ENCODE measurements at places on chromosomes 11 and 22. TPM values are rescaled to one million over a fixed set of nuclear protein-coding genes. Genes with fewer than 3 reads are reported as not detected.
A peak's percentile ranks its signal among the peaks of the same experiment; 100 is the strongest.

The MAJIN gene
- not detected for total RNA-seq

The OR52N4 gene
- 0.45 TPM for total RNA-seq

GRCh38 chr11:30650266-30650665 is 64.1 kb upstream of the MPPED2 start:
- H3K4me3 ChIP-seq: no peak overlapping the region
- H3K4me1 ChIP-seq: no peaks in the 10 kb centered on the region
- no peak for DNase-seq
- H3K27me3 ChIP-seq: peaks cover 12% of the 10 kb centered on the region

GRCh38 chr22:21734540-21735199 is 924 bp downstream of the YPEL1 start:
- no peaks in the 10 kb centered on the region for H3K36me3 ChIP-seq
- peaks cover 49% of the 10 kb centered on the region for H3K4me1 ChIP-seq
- H3K27ac ChIP-seq: peak overlapping the region; percentile 97
- DNase-seq: no peak

DNA sequence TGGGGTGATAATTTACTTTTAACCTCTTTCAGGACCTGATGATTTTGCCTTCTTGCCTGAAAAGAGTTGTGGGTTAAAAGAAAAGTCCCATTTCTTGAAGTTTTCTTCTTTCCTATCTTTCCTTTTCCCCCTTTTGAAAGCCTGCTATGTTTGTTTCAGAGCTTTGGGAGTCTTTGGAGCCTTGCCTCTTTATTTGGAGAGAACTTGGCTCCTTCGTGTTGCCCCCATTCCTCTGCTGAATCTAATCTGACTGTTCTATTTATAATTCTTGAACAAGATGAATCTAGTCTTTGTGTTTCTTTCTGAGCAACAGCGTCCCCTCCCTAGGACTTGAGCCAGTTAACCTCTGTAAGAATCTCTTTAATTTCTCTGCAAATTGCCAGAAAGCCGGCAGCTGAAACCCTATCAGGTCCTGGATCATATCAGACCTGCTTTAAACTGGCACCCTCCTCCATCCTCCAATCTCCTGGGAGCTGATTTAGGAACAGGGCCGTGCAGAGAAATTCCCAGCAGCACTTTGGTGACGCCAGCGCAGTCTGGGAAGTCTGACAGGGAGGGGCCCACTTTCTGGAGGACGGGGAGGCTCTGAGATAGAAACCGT is 289.1 kb upstream of the SORL1-AS1 start:
- H3K27ac ChIP-seq: no peak overlapping the region
- H3K36me3 ChIP-seq: peaks cover 12% of the 10 kb centered on the region
- H3K27me3 ChIP-seq: no peaks in the 10 kb centered on the region
- no peak for DNase-seq

GRCh38 chr11:95499516-95500135 is 268.6 kb upstream of the SESN3 start:
- no peaks in the 10 kb centered on the region for H3K4me1 ChIP-seq
- no peak overlapping the region for H3K4me3 ChIP-seq
- H3K27me3 ChIP-seq: peaks cover 18% of the 10 kb centered on the region
- no peak overlapping the region for H3K27ac ChIP-seq

DNA sequence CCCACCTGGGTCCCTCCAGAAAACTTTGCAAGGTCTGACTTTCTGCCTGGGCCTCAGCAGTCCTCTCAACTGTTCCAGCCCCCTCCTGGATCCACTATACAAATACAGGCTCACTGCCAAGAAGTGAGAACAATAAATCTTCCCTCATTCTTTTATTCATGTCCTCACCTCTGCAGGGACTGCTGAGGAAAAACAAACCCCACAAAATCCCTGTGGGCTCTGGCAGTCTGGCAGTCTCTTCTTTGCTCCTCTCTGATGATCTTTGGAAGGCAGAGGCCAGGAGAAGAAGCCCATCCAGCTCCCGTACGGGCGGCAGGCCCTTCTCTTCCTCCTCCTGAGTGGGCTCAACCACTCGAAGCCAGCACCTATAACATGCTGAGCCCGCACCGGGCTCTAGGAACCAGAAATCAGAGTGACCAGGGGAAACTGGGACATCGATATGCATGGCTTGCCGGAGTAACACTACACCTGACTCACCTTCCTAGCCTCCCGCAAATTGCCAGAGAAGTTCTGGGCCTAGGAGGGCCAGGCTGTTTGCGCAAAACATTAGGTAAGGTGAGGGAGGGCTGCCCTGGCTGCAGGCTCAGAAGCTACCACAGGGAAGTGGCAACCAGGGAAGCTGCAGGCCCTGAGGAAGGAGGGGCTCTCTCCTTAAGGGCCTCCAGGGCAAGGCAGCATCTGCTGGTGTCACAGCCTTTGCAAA is 24.2 kb downstream of the TMPRSS5 start:
- DNase-seq: no peak
- no peak overlapping the region for H3K27ac ChIP-seq
- H3K4me3 ChIP-seq: no peak overlapping the region
- H3K36me3 ChIP-seq: no peaks in the 10 kb centered on the region
- H3K4me1 ChIP-seq: peaks cover 11% of the 10 kb centered on the region

The EFEMP2 gene
- 10.6 TPM for total RNA-seq

DNA sequence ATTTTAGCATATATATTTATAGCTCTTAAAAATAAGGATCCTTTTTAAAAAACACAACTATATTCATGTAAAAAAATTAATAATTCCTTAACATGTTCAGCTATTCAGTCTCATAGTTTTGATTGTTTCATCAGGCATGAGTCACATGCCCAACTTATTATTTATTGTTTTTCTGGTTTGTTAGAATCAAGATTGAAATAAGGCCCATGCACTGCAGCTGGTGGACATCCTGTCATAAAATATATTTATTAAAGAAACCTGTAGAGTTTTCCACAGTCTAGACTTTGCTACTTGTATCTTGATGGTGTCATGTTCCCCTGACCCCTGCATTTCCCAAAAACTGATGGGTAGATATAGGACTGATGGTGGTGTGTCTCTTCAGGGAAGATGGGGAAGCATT is 77.4 kb downstream of the PARVA start:
- peaks cover 26% of the 10 kb centered on the region for H3K27me3 ChIP-seq
- no peak overlapping the region for H3K27ac ChIP-seq
- no peak for DNase-seq
- H3K4me1 ChIP-seq: no peaks in the 10 kb centered on the region
- no peaks in the 10 kb centered on the region for H3K36me3 ChIP-seq

The IGLL1 gene
- not detected for total RNA-seq

- no peaks in the 10 kb centered on the region for H3K27me3 ChIP-seq
- H3K36me3 ChIP-seq: peaks cover 14% of the 10 kb centered on the region
- DNase-seq: peak; percentile 90
- peak overlapping the region; percentile 96 for H3K4me3 ChIP-seq
- H3K4me1 ChIP-seq: peaks cover 92% of the 10 kb centered on the region
Measured at GRCh38 chr22:36331306-36331911, 56.4 kb downstream of the MYH9 start.

DNA sequence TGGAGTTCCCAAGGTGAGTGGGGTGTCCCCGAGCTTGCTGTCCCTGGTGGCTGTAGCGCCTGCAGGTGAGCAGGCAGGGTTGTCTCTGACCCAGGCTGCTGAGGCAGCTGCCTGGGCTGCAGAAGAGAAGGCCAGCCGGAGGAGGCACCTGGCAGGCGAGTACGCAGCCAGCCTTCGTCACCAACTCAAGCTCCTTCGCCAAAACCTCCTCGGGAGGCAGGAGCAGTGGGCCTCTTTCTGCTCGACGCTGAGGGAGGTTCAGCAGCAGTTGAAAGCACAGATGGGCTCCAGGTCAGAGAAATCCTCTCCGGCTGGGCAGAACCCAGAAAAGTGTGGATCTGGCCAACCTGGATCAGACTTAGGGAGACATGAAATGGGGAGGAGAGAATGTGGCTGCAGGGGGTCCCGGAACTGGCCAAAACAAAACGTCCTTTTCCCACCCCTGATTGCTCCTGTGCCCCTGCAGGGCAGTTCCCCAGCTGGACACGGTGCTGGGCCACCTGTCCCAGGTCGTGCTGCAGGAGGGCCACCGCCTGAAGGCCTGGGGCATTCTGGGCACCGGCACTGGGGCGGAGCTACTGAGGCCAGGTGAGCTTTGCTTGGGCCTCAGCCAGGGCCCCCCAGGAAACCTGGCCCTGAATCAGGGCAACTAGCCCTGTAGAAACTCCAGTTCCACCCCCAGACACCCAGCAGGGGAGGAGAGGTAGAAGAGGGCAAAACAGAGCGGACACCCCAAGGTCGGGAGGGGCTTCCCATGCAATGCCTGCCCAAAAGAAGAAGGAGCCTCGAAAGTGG is 56.7 kb downstream of the BTG4 start:
- DNase-seq: no peak
- no peak overlapping the region for H3K27ac ChIP-seq
- no peaks in the 10 kb centered on the region for H3K36me3 ChIP-seq
- H3K4me3 ChIP-seq: no peak overlapping the region
- no peaks in the 10 kb centered on the region for H3K4me1 ChIP-seq

- no peak for DNase-seq
- peaks cover 5% of the 10 kb centered on the region for H3K36me3 ChIP-seq
- no peaks in the 10 kb centered on the region for H3K27me3 ChIP-seq
- no peak overlapping the region for H3K27ac ChIP-seq
- H3K4me1 ChIP-seq: peaks cover 3% of the 10 kb centered on the region
- H3K4me3 ChIP-seq: no peak overlapping the region
Measured at GRCh38 chr11:31712851-31713250, 98.3 kb downstream of the PAX6 start.

- DNase-seq: no peak
- no peaks in the 10 kb centered on the region for H3K27me3 ChIP-seq
Measured at GRCh38 chr11:131823772-131824171, 453.4 kb downstream of the NTM start.

- H3K27ac ChIP-seq: no peak overlapping the region
- H3K36me3 ChIP-seq: no peaks in the 10 kb centered on the region
- no peak overlapping the region for H3K4me3 ChIP-seq
- H3K27me3 ChIP-seq: peaks cover 43% of the 10 kb centered on the region
Measured at GRCh38 chr11:8838248-8838647, 72.7 kb upstream of the AKIP1 start.

The EMID1 gene
- 0.71 TPM for total RNA-seq

GRCh38 chr11:44944853-44945235 is 5.8 kb downstream of the TP53I11 start:
- DNase-seq: no peak
- H3K4me1 ChIP-seq: peaks cover 13% of the 10 kb centered on the region
- peaks cover 11% of the 10 kb centered on the region for H3K27me3 ChIP-seq

GRCh38 chr11:48272606-48273005 is 8.9 kb downstream of the OR4X1 start:
- H3K27me3 ChIP-seq: peaks cover 11% of the 10 kb centered on the region
- no peak overlapping the region for H3K4me3 ChIP-seq
- no peak overlapping the region for H3K27ac ChIP-seq
- H3K36me3 ChIP-seq: no peaks in the 10 kb centered on the region

DNA sequence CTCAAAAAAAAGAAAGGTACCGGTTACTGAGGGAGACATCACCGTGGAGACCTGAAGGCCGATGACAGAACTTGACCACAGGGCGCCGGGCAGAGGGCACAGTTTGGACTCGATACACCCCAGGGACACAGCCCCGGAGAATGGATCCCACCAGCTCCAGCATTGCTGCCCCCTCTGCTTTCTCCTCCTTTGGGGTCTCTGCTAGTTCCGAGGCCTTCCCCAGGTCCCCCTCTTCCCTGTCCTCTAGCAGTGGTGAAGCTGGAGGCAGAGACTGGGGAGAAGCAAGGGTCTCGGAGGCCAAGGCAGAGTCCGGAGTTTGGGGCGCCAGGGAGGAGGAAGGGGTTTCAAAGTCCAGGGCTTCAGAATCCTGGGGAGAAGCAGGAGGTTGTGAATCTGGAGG is 4.8 kb upstream of the EEF1G start:
- H3K4me1 ChIP-seq: peaks cover 16% of the 10 kb centered on the region
- H3K27me3 ChIP-seq: no peaks in the 10 kb centered on the region
- no peak for DNase-seq
- H3K27ac ChIP-seq: no peak overlapping the region
- no peak overlapping the region for H3K4me3 ChIP-seq

GRCh38 chr11:47923667-47924066 is 56.7 kb upstream of the PTPRJ start:
- H3K4me3 ChIP-seq: no peak overlapping the region
- peaks cover 29% of the 10 kb centered on the region for H3K4me1 ChIP-seq
- no peaks in the 10 kb centered on the region for H3K36me3 ChIP-seq
- H3K27me3 ChIP-seq: peaks cover 5% of the 10 kb centered on the region

GRCh38 chr22:35913925-35914324 is 114.7 kb downstream of the RBFOX2 start:
- H3K27me3 ChIP-seq: peaks cover 24% of the 10 kb centered on the region
- H3K36me3 ChIP-seq: no peaks in the 10 kb centered on the region
- no peak for DNase-seq

The OR51B4 gene
- not detected for total RNA-seq

DNA sequence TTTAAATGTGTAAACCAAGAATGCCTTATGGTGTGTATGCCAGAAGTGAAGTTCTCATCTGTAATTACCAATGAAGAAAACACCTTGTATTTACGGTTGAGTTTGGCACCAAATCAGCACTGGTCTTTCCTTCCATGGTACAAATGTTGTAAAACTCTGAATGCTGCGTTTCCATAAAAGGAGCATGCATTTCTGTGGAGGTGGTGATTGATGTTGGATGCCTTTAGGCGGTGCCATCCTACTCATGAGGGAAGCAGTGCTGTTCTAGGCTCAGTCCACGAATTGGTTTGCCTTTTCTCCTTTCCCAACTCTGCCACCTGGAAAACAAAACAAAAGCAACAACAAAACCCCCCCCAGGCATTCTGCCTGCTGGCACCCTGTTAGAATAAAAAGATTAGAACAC is 124.4 kb downstream of the TEAD1 start:
- no peak for DNase-seq
- H3K36me3 ChIP-seq: no peaks in the 10 kb centered on the region
- H3K4me3 ChIP-seq: no peak overlapping the region
- H3K27ac ChIP-seq: no peak overlapping the region

DNA sequence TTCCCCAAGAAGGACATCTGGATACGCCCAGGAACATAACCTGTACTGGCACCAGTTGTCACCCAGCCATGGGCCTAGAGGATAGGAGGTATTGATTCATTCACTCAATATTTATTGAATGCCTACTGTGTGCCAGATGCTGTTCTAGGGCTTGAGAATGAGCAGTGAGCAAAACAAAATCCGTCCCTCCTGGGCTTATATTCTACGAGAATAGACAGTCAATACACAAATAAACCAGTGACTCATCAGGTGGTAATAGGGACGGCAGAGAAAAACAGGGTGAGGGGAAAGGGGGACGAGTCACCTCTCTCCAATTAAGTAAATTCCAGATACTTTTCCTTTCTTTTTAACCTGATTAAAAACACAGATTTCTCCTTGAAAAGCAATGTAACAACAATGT is 103.5 kb downstream of the MICAL2 start:
- peak overlapping the region; percentile 77 for H3K27ac ChIP-seq
- DNase-seq: no peak
- H3K36me3 ChIP-seq: peaks cover 6% of the 10 kb centered on the region
- peaks cover 6% of the 10 kb centered on the region for H3K27me3 ChIP-seq
- H3K4me3 ChIP-seq: no peak overlapping the region

The SCUBE2 gene
- total RNA-seq: 0.40 TPM

The CSTPP1 gene
- 23.8 TPM for total RNA-seq

- DNase-seq: no peak
- no peaks in the 10 kb centered on the region for H3K36me3 ChIP-seq
- H3K4me3 ChIP-seq: peak overlapping the region; percentile 23
- H3K27me3 ChIP-seq: no peaks in the 10 kb centered on the region
Measured at GRCh38 chr11:66136752-66137123, 66.7 kb downstream of the PACS1 start.

The C11orf21 gene
- 7.6 TPM for total RNA-seq

- peaks cover 9% of the 10 kb centered on the region for H3K4me1 ChIP-seq
- peaks cover 19% of the 10 kb centered on the region for H3K36me3 ChIP-seq
- H3K27me3 ChIP-seq: no peaks in the 10 kb centered on the region
Measured at GRCh38 chr11:125483592-125483991, 12.5 kb downstream of the FEZ1 start.
